Stimulated activated CD4-positive, alpha-beta T cell treated with anti-CD3 and anti-CD28 coated beads, TNF-alpha, amount 100 ng/mL, for 1 hour (primary cell): ENCODE measurements at places on chromosomes 2 and 18.

DNA sequence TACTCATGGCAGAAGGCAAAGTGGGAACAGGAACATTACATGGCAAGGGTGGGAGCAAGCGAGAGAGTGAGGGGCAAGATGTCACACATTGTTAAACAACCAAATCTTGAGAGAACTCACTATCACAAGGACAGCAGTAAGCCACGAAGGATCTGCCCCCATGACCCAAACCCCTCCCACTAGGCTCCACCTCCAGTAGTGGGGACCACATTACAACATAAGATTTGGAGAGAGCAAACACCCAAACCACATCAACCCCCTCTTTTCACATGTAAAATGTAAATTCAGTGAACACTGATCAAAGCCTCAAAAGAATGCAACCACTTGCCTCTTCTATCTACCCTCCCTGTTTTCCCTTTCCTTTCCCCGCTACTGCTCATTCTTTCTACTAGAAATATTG is 43.6 kb upstream of the TNP1 start:
- DNase-seq: no peak

GRCh38 chr2:36367895-36368353 is 12.3 kb downstream of the CRIM1 start:
- no peak for DNase-seq

GRCh38 chr2:113070606-113070975 is 2.8 kb downstream of the IL1F10 start:
- DNase-seq: no peak

- DNase-seq: no peak
Observed at GRCh38 chr18:13501891-13502290, 224.5 kb downstream of the FAM210A start.

- no peak for DNase-seq
Observed at GRCh38 chr2:99663641-99664040, 173.8 kb upstream of the REV1 start.

DNA sequence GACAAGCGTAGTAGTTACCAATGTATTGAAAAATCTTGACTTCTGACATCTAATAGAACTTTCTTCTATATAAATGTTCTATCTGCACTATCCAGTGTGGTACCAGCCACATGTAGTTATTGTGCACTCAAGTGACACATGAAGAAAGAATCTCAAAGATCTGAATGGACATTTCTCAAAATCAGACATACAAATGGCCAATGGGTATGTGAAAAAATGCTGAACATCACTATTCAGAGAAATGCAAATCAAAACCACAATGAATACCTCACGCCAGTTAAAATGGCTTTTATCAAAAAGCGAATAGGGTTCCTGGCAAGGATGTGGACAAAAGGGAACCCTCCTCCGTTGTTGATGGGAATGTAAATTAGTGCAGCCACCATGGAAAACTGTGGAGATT is 37.5 kb upstream of the SMCHD1 start:
- no peak for DNase-seq

DNA sequence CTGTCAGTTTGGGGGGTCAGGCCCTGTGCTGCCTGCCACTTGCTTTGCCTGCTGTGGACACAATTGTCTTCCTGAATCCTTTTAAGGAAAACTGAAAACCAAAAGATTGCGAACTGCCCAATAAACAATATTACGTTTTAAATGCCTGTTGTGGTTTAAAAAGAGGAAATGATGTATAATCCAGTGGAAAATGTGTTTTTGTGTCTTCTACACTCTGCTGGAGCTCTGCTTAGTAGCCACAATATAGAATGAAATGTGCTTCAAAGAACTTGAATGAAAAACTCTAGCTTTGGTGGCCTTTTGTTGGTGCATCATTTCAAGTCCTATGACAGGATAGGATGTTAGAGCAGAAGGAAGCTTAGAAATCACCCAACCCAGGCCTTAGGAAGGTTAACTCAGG is 23.2 kb upstream of the CABYR start:
- no peak for DNase-seq

- no peak for DNase-seq
Observed at GRCh38 chr18:5073026-5073944, 123.8 kb downstream of the AKAIN1 start.

- no peak for DNase-seq
Observed at GRCh38 chr2:172436889-172437288, 9.5 kb downstream of the ITGA6 start.

DNA sequence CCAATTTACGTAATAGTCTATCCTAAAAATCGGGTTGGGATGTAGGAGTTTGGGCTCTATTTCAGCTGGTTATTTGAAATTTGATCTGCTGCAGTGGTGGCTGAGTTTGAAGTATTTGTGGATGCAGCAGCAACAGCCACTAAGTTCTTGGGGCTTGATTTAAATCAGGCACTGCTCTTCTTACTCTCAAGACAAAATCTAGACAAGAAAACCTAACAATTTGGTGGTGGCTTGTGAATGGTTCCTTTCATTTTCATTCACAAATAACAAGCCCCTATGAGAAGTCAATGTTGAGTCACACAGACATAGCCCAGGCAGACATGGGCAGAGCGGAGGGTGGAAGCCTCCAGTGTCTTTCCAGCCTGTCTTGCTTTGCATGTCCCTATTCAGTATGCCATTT is 199.3 kb downstream of the LTBP1 start:
- no peak for DNase-seq

GRCh38 chr2:219997341-219997851 is 370.0 kb downstream of the SLC4A3 start:
- DNase-seq: no peak

DNA sequence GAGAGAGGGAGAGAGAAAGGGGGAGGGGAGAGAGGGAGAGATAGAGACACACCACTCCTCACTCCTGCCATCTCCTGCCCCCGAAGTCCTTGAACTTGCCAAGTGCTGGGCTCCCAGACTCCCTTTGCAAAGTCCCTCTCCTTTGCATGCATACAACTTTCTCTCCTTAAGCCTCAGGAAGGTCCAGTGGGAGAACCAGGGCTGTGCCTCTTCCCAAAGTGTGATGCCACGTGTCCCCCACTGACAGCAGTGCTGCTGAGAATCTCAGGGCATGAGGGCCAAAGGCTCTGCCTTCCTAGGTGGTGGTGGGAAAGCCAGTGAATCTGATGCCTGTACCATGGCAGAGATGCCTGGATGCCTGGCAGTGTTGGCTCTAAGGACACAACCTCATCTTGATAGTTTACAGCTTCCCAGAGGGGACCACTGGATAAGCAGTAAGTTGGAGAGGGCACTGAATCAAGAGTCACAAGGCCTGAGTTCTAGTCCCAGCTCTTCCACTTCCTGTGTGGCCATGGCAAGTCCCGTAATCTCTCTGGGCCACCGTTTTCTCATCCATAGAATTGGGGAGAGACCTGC is 103.4 kb downstream of the CLIP4 start:
- no peak for DNase-seq
